ENCODE measurements at places on chromosomes 1 and 21. TPM values are rescaled to one million over a fixed set of nuclear protein-coding genes. Genes with fewer than 3 reads are reported as not detected.

GRCh38 chr1:235651170-235651806 is 1.7 kb upstream of the GNG4 start:
- DNase-seq, result no peak

DNA sequence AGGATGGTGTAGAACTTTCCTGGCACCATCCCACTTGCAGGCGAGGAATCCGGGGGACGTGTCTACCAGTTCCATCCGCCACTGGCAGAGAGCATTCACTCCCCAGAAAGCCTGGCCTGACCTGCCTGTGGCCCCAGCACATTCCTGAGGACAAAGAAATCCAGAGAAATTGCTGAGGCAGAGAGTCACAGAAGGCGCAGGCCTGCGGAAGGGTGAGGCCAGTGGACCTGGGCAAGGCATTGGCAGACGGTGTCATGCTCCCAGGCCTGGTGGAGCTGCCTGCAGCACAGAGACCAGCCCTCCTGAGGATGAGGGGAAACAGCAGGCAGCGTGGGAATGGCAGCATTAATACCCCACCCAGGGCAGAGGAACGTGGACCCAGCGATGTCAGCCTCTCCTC is 81.2 kb upstream of the F3 start:
- DNase-seq, result no peak

DNA sequence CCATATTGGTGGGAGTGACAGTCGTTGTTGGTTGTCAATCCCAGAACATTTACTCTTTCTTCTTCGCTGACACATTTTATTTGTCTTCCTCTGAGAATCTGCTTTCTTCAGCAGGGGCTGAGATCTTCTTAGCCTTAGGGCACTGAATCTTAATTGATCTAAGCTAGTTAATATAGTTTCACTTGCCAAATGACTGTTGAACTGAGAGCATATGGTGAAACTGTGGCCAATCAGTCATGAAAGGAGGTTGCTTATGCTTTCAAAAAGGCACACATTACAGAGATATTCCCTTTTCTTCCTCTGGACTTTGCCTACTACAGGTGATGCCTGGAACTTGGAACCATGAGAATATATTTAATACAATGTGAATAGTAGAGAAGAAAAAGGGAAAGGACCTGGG is 60.0 kb upstream of the KIAA0040 start:
- DNase-seq, result no peak

DNA sequence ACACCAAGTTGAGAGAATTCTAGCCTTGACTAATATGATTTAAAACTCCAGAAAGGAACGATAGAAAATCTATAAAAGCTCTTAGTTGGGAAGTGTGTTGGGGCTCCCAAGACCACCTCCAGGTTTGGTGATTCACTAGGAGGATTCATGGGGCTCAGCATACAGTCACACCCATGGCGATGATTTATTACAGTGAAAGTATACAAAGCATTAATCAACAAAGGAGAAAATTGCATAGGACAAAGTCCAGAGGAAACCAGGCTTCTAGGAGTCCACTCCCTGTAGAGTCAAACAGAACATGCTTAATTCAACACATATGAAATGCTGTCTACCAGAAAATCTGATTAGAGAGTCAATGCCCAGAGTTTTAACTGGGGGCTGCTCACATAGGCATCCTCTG is 4.8 kb downstream of the CDCA8 start:
- no peak for DNase-seq

- no peak for DNase-seq
Observed at GRCh38 chr1:176341656-176342055, 121.3 kb upstream of the PAPPA2 start.

Gene CLDN19
- not detected for total RNA-seq

Gene ITGB2
- total RNA-seq, result 0.92 TPM
